ENCODE measurements at places on chromosomes 7 and 10.

DNA sequence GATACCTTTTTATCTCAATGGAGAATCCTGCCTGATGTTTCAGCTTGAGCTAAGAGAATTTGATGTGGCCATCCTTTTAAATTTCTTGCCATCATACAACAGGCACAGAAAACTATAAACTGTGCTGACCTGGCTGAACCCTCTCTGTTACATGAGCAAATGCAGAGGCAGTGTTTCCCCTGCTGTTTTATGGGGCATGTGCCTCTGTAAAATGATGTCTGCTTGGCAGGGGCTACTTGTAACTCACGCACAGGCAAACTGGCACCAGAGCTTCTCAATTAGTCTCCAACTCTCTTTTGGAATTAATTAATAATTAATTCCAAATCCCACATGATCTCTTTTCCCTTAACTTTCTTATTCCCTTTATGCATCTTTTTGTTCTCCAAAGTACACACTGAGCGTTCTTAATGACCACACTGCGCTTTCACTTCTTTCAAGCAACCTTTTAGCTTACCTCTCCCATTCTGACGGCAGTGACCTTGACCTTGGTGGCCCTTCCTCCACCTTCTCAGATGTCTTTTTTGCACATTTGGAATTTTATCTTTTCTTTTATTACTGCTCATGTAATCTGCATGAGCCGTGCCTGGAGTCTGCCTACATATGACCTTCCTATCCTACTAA is 334.0 kb downstream of the PLXNA4 start:
- no peak for DNase-seq

DNA sequence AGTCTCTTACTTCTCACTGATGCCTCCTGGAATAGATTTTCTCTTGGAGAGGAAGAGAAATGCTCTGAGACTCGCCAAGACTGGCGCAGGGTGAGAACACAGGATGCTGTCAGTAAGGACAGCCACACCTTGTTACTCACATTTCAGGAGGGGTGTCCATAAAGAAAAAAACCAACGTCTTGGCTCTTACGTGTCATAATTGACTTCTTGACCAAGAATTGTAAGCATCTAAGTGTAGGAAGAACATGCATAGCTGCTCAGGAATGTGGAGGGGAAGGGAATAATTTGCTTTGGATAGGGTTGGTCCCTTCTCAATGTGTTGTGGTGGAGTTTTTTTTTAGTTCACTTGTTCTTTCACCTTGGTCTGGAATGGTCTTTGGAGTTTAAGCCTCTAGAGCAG is 43.8 kb upstream of the ZNF438 start:
- DNase-seq, result no peak

DNA sequence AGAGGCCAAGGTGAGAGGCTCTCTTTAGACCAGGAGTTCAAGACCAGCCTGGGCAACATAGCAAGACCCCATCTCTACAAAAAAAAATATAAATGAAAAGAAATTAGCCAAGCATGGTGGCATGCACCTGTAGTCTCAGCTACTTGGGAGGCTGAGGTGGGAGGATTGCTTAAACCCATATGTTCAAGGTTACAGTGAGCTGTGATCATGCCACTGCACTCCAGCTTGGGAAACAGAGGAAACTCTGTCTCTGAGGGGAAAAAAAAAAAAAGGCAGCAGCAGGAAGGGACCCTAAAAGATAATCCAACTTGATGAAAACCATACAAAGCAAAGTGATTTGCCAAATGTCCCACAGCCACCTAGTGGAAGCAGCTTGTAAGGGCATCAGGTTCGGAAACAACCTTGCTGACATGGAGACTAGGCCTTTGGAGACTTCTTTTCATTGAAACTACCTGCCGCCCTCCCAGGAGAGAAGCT is 15.6 kb upstream of the PBLD start:
- no peak for DNase-seq

GRCh38 chr10:75957314-75958120 is 526.1 kb downstream of the LRMDA start:
- no peak for DNase-seq

DNA sequence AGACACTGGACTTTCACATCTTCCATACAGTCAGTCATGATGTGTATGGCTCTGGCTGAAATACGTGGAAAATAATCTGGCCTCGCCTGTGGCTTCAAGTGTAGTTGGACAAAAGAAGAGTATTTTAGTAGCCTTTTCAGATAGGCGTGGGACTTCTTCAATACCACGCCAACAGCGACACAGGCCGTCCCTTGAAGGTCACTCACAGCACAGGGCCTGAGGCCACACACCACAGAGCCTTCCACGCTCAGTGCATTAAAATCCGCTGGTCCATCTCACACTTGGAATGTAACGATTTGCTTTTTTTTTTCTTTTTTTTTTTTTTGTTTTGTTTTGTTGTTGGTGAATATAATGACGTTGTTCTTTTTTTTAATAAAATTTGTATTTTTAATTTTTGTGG is 51.8 kb upstream of the SUN1 start:
- DNase-seq, result no peak

GRCh38 chr7:155166673-155167370 is 96.7 kb downstream of the HTR5A start:
- no peak for DNase-seq

DNA sequence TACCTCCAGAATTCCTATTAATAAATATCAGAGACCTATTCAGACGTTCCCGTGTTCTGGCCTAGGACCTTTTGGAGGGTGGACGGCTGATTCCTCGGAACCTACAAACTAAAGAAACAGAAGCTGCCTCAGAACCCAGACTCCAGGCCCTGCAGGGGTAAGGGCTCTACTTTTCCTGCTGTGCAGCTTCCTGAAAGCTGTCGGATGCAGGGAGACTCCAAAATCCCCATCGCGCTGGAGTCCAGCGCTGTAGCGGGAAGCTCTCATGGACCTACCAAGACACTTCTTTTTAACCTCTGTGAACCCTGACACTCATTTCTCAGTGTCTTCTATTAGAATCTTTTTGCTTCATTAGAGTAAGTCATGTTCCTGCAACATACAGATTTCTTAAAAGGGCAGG is 244.5 kb upstream of the PITRM1 start:
- DNase-seq, result no peak

DNA sequence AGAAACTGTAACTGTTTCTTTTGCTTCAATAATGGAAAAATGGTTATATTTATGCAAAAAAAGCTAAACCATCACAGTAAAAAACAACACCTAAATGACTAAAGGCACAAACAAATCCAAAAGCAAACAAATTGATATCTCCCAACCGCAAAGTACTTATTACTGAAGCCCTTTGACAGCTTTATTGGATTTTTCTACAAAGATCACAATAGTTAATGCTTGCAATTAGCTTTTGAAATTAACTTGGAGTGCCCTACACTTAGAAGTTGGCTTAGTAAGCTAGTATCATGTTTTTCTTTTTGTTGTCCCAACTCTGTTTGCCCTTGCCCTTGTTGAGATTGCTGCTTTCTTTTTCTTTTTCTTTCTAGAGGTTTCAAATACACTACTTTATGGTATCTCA is 257.5 kb downstream of the INHBA start:
- no peak for DNase-seq

GRCh38 chr7:17099083-17099973 is 199.1 kb upstream of the AHR start:
- no peak for DNase-seq

GRCh38 chr10:114306116-114306973 is 67.3 kb downstream of the VWA2 start:
- no peak for DNase-seq

DNA sequence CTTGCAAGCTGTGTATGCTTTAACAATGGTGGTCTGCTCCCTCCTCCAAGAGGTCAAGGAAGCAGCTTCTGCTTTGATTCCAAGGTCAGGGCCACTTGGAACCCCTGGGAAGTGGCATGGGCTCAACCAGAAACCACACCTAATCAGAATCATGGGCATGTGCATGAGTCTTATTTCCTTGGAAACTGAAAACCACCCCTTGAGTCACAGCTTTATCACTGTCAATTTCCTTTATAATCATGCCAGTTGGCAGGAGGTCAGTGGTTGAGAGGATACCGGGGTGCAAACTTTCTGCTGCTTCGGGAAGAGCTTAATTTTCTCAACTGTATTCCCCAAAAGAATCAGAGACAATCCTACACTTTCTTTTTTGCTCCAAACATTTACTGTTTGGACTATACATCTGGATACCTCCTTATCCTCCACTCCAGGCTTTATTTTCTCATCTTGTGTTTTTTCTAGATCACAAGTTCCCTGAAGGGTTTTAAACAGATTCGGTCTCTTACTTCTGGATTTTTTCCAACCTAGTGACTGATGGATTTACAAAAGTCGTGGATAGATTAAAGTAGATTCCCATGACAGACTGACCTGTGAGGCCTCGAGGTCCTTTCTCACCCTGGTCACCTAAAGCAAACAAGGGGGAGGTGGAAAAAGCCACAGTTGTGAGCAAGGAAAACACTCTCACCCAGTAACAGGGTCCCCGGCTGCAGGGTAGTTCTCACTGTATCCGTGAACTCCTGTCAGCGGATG is 36.0 kb downstream of the COL17A1 start:
- no peak for DNase-seq

- no peak for DNase-seq
Observed at GRCh38 chr7:20417260-20417659, 86.6 kb downstream of the ITGB8 start.

- DNase-seq, result no peak
Observed at GRCh38 chr7:155962191-155962967, 150.1 kb upstream of the SHH start.

- DNase-seq, result no peak
Observed at GRCh38 chr10:114933588-114933987, 4.4 kb upstream of the TRUB1 start.

- no peak for DNase-seq
Observed at GRCh38 chr10:821322-821721, 110.2 kb downstream of the LARP4B start.

- DNase-seq, result no peak
Observed at GRCh38 chr10:118167056-118167700, 120.4 kb upstream of the RAB11FIP2 start.

DNA sequence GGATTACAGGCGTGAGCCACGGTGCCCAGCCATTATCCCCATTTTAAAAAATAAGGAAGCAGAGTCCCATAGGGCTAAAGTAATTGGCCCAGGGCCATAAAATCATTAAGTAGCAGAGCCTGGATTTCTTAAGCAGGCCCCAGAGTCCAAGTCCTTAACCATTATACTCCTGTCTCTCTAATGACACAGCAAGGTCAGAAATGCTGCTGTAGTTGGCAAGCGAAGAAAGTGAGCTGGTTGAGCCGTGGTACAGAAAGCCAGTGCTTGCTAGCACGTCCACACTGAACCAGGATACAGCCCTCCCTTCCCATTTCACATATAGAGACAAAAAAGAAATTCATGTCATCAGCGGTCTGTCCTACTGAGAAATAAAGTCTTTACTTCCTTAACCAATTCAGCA is 562.7 kb downstream of the GALNT17 start:
- no peak for DNase-seq

GRCh38 chr10:2881720-2882620 is 185.4 kb upstream of the PFKP start:
- no peak for DNase-seq

DNA sequence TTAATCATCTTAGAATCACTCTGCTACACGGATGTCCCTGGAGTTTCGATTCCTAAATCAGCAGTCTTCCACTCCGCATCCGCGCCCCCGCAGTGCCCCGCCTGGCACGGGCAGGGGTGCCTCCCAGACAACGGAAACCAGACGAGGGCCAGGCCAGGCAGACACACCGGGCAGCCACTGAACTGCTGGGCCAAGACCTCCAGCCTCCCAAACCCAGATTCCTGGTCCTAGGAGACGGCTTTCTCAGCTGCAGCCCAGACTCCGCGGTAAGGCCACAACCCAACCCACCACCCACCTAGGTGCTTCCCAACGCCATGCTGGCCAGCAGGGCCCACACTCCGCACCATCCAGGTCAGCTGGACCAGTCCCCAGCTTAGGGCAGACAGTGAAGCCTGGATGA is 33.2 kb downstream of the MAD1L1 start:
- no peak for DNase-seq

- no peak for DNase-seq
Observed at GRCh38 chr7:38398725-38399321, 125.4 kb upstream of the TARP start.

GRCh38 chr10:105885495-105885894 is 1244.4 kb downstream of the SORCS3 start:
- no peak for DNase-seq

- DNase-seq, result no peak
Observed at GRCh38 chr10:99981581-99982199, 28.1 kb downstream of the DNMBP start.

GRCh38 chr10:48658243-48658974 is 26.3 kb upstream of the WDFY4 start:
- peak; percentile 26 for DNase-seq

DNA sequence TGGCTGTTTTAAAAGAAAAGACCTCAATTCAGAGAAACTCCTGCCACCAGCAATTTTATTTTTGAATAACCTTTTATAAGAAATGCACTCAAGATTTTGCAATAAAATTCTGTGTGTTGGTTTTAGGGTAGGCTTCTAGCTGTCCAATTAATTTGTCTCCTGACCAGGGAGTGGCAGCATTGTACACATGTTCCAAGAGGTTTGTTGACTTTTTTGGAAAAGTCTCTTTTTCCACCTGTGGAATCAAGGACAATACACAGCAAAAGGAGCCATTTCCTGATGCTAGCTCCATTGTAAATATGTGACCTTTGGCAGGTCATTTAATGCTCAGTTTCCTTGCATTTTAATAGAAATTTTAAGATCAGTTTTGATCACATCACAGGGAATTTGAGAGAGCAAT is 1.8 kb downstream of the GIMAP5 start:
- no peak for DNase-seq

GRCh38 chr7:113282875-113283274 is 164.5 kb upstream of the SMIM30 start:
- DNase-seq, result no peak

GRCh38 chr10:15718694-15719048 is 1.1 kb downstream of the ITGA8 start:
- no peak for DNase-seq

DNA sequence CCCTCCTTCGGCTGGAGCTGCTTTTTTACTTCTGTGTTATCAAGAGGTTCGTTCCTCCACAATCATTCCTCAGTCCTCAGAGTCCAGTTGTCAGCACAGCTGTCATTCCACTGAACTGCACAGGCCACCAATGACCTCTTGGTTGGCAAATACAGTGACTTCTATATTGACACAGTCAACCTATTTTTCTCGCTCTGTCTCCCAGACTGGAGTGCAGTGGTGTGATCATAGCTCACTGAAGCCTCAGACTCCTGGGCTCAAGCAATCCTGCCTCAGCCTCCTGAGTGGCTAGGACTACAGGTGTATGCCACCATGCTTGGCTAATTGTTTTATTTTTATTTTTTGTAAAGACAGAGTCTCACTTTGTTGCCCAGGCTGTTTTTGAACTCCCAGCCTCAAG is 27.7 kb downstream of the CRCP start:
- DNase-seq, result no peak

DNA sequence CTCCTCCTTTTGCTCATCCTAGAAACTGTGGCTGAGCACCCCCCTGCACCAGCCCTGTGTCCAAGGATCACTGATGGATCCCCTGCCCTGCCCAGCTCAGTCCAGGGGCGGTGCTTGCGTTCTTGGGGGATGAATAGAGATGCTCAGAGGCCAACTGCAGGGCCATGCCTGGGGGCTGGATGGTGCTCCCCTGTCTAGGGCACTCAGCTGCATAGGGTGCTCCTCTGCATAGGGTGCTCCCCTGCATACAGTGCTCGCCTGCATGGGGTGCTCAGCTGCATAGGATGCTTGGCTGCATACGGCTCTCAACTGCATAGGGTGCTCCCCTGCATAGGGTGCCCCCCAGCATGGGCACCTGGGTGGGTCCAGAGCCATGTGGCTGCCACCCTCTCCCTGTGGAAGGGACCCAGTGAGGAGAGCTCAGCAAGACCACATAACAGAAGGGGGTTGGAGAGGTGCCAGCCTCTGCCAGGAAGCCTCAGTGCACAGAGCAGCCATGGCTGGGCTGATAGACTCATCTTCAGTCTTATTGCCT is 95.0 kb downstream of the BMS1 start:
- DNase-seq, result no peak

Measured in bone marrow (tissue), 2 donors.